CD8-positive, alpha-beta memory T cell (primary cell): ENCODE measurements at places on chromosomes 12 and 14. TPM values are rescaled to one million over a fixed set of nuclear protein-coding genes. Genes with fewer than 3 reads are reported as not detected.

SSPN gene
- total RNA-seq = not detected

E2F7 gene
- 10.7 TPM for total RNA-seq

DNA sequence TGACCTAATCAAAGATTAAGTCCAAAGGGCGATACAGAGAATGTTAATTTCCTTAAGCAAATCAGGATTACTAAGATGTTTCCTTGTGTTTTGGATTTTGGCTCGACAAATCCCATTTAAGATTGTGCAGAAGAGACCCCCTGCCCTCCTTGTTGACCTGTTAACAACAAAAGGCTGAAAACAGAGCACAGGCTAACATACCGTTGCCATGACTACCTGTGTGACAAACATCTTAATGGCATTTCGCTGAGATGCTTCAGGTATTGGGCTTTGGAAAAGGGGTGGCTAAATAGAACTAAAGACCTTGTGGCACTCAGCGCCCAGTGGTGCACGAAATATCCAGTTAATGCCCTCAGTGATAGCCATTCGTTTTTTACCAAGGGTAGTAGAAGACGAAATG, 1532.3 kb upstream of the TMEM132C start:
- no peaks in the 10 kb centered on the region for H3K36me3 ChIP-seq
- H3K4me1 ChIP-seq = no peaks in the 10 kb centered on the region
- H3K27ac ChIP-seq = no peak overlapping the region
- H3K4me3 ChIP-seq = no peak overlapping the region

DNA sequence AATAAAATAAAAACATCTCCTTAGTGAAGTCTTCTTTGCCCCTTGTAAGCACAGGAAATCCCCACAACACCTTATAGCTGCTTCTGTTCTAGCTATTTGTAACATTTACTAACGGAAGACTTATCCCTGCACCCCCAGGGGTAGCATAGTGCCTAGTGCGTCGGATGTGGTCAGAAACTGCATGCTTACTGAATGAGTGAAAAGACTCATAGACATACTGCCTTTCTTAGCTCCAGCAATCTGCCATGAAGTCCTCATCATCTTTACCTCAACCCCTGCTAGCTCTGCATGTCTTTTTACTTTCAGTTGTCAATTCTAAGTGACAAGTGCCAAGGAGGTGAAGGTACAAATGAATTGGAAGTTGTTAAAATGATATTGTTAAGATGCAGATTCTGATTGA, 12.9 kb downstream of the RIOX1 start:
- H3K4me1 ChIP-seq = no peaks in the 10 kb centered on the region
- no peak overlapping the region for H3K4me3 ChIP-seq
- no peaks in the 10 kb centered on the region for H3K27me3 ChIP-seq
- no peak overlapping the region for H3K27ac ChIP-seq

DNA sequence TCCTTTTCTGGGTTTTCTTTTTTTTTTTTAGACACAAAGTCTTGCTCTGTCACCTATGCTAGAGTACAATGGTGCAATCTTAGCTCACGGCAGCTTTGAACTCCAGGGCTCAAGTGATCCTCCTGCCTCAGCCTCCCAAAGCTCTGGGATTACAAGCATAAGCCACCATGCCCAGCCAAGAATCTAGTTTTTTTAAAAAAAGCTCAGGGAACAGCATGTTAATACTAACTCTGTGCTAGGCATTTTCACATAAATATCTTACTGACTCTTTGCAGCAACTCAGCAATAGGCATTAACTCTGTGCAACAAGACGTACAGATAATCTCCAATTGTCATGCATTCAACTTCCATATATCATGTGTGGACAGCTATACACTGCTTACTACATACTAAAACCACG, 97.4 kb downstream of the LLPH start:
- DNase-seq = no peak
- H3K27me3 ChIP-seq = no peaks in the 10 kb centered on the region
- no peaks in the 10 kb centered on the region for H3K36me3 ChIP-seq

DNA sequence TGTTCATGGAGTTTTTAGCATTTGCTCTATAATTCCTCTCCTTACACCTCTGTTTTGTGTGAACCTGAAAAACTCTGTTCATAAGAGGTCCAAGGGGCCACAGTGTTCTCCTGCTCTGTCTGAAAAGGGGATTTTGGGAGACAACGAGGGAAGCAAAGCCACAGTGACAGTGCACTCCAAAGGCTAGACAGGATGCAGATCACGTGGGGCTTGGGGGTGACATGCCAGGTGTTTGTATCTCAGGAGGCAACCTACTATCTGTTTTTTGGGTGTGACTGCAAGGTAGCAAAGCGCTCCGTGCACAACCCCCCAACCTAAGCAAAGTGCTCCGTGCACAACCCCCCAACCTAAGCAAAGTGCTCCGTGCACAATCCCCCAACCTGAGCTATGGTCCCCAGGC, 5.1 kb upstream of the CHD4 start:
- no peaks in the 10 kb centered on the region for H3K36me3 ChIP-seq
- peak overlapping the region; percentile 78 for H3K27ac ChIP-seq
- DNase-seq = no peak
- H3K4me3 ChIP-seq = peak overlapping the region; percentile 42

DNA sequence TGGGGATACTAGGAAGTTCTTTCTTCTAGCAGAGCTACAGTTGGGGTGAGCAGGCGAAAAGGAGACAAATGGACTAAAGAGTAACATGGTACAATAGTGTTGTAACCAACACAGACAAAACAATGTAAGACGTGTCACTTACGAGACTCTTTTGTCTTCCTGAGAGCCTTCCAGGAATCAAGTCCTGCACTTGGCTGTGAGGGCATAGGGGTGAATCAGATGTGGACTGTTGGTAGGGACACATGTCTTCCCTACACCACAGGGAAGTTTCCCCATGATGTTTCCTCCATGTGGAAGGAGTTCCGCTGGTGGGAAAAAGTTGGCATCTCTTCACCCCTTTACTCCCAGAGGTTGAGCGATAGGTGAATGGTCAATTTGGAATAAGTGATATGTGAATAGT, 364.7 kb downstream of the NUAK1 start:
- DNase-seq = no peak
- no peaks in the 10 kb centered on the region for H3K4me1 ChIP-seq
- no peaks in the 10 kb centered on the region for H3K36me3 ChIP-seq
- no peaks in the 10 kb centered on the region for H3K27me3 ChIP-seq

DNA sequence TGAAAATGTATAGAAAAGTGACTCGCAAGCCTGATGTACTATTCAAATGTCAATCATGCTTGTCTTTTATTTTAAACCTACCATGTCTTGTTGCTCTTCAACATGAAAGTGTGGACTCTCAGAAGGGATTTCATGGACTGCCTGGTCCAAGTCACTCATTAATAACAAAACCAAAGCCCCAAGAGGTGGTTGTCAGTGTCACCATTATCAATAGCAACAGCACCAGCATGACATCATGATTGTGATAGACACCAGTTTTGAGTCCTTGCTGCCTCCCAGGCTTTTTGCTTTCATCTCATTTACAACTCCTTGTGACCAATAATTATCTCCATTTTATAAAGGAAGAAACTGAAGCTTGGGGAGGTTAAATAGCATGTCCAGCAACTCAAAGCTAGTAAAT, 112.0 kb upstream of the TMPO start:
- no peak for DNase-seq
- H3K36me3 ChIP-seq = no peaks in the 10 kb centered on the region
- H3K4me1 ChIP-seq = peaks cover 7% of the 10 kb centered on the region
- H3K4me3 ChIP-seq = no peak overlapping the region
- no peak overlapping the region for H3K27ac ChIP-seq

- no peak overlapping the region for H3K27ac ChIP-seq
- H3K36me3 ChIP-seq = no peaks in the 10 kb centered on the region
- H3K27me3 ChIP-seq = no peaks in the 10 kb centered on the region
- no peaks in the 10 kb centered on the region for H3K4me1 ChIP-seq
- H3K4me3 ChIP-seq = no peak overlapping the region
These were observed 87.3 kb upstream of the HECTD1 start for GRCh38 chr14:31294746-31295405.

- H3K27ac ChIP-seq = no peak overlapping the region
- no peak overlapping the region for H3K4me3 ChIP-seq
- no peak for DNase-seq
- no peaks in the 10 kb centered on the region for H3K27me3 ChIP-seq
- H3K36me3 ChIP-seq = no peaks in the 10 kb centered on the region
These were observed 75.2 kb upstream of the SCAF11 start for GRCh38 chr12:46065412-46066166.

DNA sequence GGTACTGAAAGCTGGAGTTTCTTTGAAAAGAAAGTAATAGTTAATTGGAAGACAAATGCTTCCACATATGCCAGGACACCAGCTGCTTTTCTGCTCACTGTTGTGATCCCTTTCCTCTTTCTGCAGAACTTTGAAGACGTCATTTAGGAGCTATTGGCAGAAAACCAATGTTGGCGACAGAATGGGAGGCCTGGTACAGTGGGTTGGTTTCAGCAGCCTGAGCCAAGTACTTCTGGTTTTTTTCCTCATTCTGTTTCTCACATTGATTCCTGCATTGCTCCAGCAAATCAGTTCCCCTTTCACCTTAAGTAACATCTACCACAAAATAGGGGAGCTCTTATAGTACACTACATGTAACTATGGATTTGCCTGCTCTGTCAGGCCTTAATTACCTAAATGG, 96.9 kb downstream of the FIGNL2 start:
- no peak overlapping the region for H3K27ac ChIP-seq
- no peaks in the 10 kb centered on the region for H3K4me1 ChIP-seq
- no peak for DNase-seq
- no peaks in the 10 kb centered on the region for H3K27me3 ChIP-seq

DNA sequence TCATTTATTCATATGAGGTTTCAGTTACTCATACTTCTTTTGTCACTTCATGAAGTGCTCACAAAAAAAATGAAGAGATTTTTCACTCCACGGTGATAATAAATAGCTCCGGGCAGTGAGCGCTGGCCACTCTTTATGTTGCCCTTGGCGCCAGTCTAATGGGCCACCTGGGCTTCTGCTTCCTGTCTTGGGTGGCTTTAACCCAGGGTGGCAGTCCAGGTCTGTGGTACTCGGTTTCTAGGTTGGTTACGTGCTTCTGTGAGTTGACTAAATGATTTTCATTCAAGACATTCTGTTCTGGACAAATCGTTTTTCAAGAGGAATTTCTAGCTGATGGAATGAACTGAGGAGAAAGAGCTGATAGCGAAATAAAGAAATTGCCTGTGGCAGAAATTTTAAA, 34.6 kb upstream of the NID2 start:
- no peaks in the 10 kb centered on the region for H3K27me3 ChIP-seq
- no peaks in the 10 kb centered on the region for H3K4me1 ChIP-seq
- no peaks in the 10 kb centered on the region for H3K36me3 ChIP-seq
- DNase-seq = no peak
- no peak overlapping the region for H3K4me3 ChIP-seq
- no peak overlapping the region for H3K27ac ChIP-seq

GRCh38 chr14:56129092-56129491, 10.9 kb downstream of the PELI2 start:
- no peaks in the 10 kb centered on the region for H3K36me3 ChIP-seq
- H3K4me1 ChIP-seq = no peaks in the 10 kb centered on the region
- no peak for DNase-seq
- H3K4me3 ChIP-seq = no peak overlapping the region
- peaks cover 5% of the 10 kb centered on the region for H3K27me3 ChIP-seq
- H3K27ac ChIP-seq = no peak overlapping the region

DNA sequence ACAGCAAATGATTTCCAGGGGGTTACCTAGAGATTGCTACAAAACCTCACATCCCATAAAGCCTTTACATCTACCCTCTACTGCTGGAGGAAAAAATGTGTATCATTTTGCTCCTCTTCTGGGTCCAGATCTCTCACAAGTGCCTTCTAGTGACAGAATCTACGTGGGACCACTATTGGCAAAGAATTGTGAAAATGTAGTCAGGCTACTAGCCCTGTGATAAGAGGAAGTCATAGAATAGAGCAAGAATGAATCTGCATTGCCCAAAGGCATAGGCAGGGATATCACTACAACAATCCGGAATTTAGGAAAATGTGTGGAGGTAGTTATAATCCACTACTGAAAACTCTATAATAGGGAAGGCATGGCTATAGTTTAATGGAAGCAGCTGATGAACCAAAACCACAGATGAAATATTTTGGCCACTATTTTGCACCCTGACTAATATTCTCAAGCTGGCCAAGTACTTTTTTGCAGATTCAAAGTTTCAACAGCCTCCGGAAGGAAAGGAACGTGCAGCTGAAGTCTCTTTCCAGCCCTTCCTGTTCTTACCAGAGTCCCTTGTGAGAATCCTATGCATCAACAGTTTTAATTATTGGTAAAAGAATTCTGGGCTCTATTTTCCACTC, 176.8 kb downstream of the PHLDA1 start:
- H3K27ac ChIP-seq = no peak overlapping the region
- DNase-seq = no peak
- H3K27me3 ChIP-seq = no peaks in the 10 kb centered on the region
- no peaks in the 10 kb centered on the region for H3K4me1 ChIP-seq

DNA sequence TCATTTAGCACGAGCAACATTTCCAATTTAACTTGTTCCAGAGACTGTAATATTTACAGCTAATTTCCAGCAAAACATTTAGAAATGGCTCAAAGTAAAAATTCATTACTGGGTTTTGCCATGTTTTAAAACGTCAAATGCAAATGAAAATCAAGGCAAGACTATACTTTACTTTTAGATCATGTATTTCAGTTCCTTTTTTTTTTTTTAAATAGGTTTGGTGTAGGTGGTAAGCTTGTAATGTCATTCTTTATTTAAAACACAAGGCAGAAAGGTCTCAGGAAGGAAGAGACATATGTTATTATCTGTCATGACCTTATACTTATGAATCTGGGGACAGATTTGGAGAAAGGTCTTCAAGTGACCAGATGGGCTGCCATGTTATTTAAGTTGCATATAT, 54.1 kb downstream of the GRIP1 start:
- no peaks in the 10 kb centered on the region for H3K4me1 ChIP-seq
- no peak overlapping the region for H3K4me3 ChIP-seq
- no peak overlapping the region for H3K27ac ChIP-seq
- H3K27me3 ChIP-seq = no peaks in the 10 kb centered on the region
- no peaks in the 10 kb centered on the region for H3K36me3 ChIP-seq
- DNase-seq = no peak
